ENCODE measurements at places on chromosomes 13 and 19.

DNA sequence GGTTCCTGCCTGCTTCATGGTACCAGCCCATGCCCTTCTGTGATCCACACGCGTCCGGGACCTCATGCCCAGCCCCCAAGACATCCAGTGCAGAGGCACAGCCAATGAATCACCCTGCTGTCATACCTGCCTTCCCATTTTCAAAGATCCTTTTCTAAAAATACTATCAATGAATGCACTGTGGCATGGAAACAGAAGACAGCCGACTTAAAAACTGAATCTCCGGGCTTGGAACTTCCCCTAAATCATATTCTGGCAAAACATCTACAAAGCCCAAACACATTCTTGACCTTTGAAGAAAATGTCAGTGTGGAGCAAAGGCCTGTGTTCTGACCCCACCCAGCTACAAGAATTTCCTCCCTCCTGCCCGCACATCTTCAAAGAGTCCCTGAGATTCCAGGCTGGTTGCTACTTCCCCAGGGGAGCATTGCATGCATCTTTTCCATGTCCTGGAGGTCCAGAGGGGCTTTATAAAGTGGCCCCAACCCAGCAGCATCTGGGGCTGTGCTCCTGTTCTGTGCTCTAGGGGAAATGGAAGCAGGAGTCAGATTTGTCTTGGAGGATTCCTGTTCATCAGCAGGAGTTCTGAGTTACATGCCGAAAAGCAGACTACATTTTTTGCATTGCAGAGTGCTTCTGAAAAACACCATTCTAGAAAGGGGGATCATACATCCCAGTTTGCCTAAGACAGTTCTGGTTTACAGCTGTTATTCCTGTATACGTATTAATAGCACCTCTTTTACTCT is 135.2 kb downstream of the USP12 start:
- no peak for DNase-seq

- DNase-seq = no peak
Measured at GRCh38 chr13:39982745-39983144, 327.3 kb downstream of the COG6 start.

GRCh38 chr19:46081928-46082727 is 41.3 kb upstream of the IGFL4 start:
- DNase-seq = no peak

DNA sequence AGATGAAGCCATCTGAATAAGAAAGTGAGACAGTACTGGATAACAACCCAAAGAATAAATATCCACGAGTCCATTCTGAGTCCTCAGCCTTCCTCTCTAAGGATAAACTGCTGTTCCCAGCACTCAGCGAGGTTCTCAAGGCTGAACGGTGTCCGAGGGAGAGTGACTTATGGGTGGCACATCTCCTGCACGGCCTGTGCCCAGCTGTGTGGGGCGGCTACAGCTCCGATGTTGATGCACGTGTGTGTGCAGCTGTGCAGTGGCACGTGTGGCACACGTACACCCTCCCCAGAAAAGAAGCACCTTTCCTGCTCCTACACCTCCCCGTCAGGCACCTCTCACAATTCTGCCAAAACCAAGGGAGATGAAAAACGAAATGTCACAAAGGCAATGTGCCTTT is 45.0 kb downstream of the RAB20 start:
- no peak for DNase-seq
